Uterine smooth muscle cell (primary cell): ENCODE measurements at places on chromosomes 2 and 18. TPM values are rescaled to one million over a fixed set of nuclear protein-coding genes. Genes with fewer than 3 reads are reported as not detected.

Gene TNP1
- total RNA-seq = not detected in 2 replicates

Gene RAB6C
- total RNA-seq = under 0.01 TPM in 1 of 2 replicates, not detected in the other

Gene NEURL3
- 0.11 TPM in 1 of 2 replicates, not detected in the other for total RNA-seq

Gene POTEJ
- total RNA-seq = not detected in 2 replicates

Gene KCNG2
- total RNA-seq = not detected in 2 replicates

Gene CABYR
- 3.9 and 7.2 TPM in 2 replicates for total RNA-seq

Gene GAD1
- total RNA-seq = not detected in 2 replicates

Gene TUBA4B
- total RNA-seq = 0.11 TPM in 1 of 2 replicates, not detected in the other

Gene GALNT14
- 0.33 and 1.2 TPM in 2 replicates for total RNA-seq

Gene TP53I3
- total RNA-seq = 31.3 and 65.1 TPM in 2 replicates

Gene LRP1B
- 0.11 and 0.50 TPM in 2 replicates for total RNA-seq
